Activated CD4-positive, alpha-beta T cell treated with anti-CD3 and anti-CD28 coated beads for 1 hour (primary cell): ENCODE measurements at places on chromosomes 1 and 21.

DNA sequence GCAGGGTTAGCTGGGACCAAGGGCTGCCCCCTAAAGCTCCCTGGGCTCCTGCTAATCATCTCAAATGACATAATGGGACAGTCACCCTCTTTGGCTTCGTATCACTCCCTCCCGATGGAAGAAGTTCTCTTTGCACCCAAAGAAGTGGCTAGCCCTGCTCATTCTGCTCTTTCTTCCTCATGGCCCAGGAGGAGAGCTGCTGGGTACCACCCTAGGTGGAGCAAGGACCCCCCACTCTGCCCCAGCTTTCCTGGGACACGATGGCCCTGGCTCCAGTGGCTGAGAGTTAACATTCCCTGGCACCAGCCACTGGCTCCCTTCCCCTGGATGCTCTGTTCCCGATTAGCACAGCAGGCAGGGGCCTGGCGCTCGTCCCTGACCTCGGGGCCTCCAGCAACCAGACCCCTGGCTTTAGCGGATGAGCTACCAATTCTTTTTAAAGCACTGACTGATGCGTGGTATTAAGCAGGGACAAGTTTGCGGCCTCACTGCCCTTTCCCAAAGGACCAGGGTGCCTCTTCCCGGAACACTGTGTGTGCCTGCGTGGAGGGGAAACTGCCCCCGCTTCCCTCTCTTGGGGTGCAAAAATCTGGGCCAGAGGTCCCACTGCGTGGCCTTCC is 1.2 kb downstream of the MYOM3 start:
- DNase-seq, result no peak

DNA sequence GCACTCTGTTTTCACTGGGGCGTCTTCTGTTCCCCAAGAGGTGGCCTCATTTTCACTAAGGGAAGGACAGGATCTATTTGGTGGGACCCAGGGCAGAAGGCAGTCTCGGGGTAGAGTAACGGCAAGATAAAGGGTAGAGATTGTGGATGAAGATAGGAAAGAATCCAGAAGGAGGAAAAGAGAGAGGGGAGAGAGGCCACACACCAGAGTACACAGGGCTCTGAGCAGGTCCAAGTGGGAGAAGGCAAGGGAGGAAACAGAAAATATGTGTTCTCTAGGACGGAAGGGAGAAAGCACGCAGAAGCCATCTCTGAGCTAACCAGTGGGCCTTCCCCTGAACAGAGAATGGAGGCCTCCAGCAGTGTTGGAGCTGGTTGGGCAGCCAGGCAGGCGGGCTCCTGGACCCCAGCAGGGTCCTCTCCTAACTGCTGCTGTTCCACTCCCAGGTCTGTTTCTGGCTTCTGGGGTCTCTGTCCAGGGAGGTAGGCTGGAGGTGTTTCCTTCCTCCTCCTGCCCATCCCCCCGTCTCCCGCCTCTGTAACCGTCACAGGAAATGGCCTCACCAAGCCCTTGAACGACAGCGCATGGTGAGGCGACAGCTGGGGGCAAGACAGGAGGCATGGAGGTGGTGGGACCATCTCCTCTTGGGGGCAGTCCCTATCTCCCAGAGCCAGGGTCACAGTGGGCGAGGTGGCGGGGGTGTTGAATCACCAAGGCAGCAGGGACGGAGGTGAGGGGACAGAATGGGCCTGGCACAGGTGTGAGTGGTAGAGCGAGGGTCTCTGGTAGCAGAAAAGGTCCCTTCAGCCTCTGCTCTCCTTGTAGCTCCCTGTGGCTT is 649 bp downstream of the PTPN7 start:
- peak; percentile 41 for DNase-seq

DNA sequence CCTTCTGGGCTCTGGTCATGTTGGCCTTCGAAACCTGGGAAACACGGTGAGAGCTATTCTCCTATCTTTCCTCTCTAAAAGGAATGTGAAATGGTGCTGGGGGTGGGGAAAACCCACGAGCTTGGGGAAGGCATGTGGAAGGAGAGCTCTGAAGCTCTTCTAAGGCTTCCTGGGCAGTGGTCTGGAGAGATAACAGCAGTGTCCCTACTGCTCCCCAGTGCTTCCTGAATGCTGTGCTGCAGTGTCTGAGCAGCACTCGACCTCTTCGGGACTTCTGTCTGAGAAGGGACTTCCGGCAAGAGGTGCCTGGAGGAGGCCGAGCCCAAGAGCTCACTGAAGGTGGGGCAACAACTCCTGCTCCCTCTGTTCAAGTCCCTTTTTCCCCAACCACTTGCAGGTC is 2.8 kb downstream of the USP21 start:
- no peak for DNase-seq

- no peak for DNase-seq
Observed at GRCh38 chr1:238176441-238176840, 285.7 kb upstream of the ZP4 start.

DNA sequence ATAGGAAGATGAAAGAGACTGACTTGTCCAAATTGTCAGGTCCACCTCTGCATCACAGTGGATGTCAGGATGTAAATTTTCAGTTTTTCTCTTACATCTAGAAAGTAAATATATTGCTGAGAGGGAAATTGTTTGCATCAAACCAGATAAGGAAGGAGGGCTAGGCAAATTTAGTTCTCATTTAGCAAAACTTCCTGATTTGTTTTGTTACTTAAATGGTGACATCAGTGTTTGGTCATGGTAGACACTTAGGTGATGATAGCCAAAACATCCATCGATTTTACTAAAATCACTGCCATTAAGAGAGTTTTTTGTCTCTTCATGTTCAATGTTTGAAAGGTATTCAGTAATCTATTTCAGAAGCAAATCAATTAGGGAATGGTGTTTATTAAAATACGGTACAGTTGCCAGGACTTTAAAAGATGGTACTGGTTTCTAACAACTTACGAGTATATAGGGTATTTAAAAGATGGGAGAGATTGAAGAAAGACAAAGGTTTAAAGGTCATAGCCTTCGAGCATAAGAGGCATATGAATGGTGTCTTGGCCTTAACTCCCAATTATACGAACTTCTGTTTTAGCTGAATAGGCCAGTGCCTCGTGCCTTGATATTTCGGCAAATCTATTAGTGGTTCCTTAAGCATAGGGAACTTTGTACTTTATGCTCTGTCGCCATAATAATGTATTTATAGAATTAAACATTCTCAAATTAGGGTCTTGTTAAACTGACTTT is 3.0 kb downstream of the IER5 start:
- DNase-seq, result no peak

DNA sequence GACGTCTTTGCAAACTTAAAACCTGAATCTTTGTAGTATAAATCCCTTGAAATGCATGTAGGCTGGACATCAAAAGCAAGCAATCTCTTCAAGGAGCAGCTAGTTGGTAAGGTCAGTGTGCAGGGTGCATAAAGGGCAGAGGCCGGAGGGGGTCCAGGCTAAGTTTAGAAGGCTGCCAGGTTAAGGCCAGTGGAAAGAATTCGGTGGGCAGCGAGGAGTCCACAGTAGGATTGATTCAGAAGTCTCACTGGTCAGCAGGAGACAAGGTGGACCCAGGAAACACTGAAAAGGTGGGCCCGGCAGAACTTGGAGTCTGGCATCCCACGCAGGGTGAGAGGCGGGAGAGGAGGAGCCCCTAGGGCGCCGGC is 390 bp upstream of the PCSK9 start:
- DNase-seq, result no peak
